ENCODE measurements at places on chromosomes 11 and 22.
A peak's percentile ranks its signal among the peaks of the same experiment; 100 is the strongest.

- DNase-seq = no peak
These were observed 37.0 kb downstream of the KREMEN1 start for GRCh38 chr22:29109822-29110221.

- DNase-seq = no peak
These were observed 22.7 kb downstream of the NCAM1 start for GRCh38 chr11:112983887-112984286.

GRCh38 chr11:72723508-72723907, 28.7 kb downstream of the ARAP1 start:
- no peak for DNase-seq

DNA sequence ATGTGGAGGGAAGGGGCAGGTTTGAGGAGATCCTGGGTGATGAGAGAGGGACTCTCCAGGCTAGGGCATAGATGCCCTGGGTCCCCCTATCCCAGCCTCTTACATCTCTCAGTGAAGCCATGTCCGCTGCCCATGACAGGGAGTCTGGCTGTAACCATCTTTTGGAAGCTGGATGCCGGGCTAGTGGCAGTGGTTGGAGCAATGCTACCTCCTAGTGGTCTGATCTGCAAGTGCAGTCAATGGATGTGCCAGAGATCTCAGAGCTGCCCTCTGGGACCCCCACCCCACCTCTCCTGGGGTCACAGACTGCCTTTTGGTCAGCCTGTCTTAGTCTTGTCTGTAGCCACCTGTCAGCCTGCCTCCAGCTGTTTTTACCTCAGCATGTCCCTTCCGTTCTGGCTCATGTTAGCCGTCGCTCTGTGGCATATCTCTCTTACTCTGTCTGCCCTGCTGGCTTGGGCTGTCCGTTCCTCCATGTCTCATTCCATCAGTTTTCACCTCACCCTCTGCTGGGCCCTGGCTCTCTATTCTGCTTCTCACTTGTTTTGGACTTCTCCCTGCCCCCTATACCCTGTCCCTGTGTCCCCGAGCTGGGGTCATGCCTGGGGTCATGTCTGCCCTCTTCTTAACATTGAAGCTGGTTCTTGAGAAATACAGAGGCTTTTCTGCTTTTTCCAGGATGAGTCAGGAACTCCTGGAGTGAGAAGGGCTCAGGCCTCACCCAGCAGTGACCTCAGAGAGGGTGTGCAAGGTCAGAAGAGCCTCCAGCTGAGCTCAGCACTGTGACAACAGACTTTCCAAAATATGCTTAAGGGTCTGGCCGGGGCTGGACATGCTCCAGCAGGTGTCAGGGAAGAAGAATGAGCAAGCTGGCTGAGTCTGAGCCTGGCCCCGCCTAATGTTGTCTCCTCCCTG, 52.0 kb upstream of the THY1 start:
- DNase-seq = no peak

DNA sequence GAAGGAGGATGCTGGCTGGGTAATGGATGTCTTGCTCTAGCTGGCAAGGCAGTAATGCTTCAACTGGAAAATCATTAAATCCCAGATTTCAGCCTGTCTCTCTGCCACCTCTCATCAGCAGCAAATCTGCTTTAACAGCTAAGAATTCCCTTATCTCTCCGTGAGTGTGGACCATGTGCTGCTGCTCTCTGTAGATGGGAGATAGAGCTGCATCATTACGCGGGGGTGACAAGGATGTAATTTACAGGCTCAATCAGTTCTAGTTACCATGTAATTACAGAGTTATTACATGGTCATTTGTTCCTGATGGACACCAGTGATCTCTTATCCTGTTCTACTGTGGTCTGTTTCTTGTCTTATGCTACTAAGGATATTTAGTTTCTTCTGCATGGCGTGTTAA, 665.4 kb downstream of the NTM start:
- no peak for DNase-seq

- DNase-seq = no peak
These were observed 129.9 kb upstream of the TTC12 start for GRCh38 chr11:113184498-113184897.

DNA sequence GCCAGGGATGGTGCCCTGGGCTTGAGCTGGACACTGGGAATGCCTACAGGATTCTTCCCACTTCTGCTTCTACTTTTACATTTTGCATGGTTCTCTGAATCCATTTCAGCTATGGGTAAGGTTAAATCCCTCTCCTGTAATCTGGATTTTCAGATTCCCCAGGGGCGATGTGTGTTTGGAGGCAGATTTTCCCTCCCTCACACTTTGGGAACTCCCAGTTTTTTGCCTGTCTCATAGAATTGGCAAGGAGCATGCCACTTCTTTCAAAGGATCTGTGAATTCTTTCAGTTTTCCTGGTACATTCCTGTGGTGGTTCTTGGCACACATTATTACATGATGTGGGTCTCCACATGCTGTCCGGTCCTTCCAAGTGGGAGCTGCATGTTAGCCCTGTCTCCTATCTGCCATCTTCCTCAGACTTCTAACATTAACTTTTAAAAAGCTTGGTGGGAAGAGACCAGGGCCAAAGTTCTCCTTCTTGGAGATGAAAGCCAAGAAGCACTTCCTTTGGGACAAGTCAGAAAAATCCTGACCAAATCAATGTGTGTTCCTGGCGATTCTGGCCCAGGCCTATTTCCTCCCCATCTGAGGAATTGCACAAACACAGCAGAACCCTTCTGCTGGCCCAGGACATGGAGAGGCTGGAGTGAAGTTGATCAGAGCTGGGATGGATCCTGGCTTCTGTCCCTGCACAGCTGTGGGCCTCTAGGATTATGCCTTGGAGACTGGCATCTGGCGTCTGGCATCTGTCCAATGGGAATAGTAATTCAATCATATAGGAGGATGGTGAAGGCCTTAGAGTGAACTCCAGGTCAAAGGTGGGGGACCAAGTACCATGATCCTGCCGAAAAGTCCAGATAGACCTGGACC, 5.4 kb upstream of the APOL2 start:
- DNase-seq = no peak

DNA sequence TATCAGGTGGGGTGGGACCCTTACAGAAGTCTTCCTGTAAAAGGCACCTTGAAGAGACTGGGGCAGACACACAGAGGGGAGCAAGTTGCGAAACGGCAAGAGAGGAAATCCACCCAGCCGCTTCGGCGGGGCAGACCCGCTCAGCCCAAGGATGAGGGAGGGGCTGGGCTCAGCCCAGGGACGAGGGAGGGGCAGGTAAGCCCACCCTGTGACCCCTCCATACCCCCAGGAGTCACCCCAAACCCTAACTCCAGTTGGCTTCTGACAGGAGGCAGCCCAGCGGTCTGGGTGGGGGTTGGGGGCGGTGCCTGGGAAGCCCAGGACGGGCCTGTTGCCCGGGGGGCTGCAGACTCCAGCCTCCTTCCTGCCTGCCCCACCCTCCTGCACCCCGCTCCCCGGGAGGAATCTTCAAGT, 965 bp downstream of the OSBPL5 start:
- DNase-seq = peak; percentile 7

GRCh38 chr11:66022401-66023185, 3.7 kb downstream of the CATSPER1 start:
- peak; percentile 94 for DNase-seq

DNA sequence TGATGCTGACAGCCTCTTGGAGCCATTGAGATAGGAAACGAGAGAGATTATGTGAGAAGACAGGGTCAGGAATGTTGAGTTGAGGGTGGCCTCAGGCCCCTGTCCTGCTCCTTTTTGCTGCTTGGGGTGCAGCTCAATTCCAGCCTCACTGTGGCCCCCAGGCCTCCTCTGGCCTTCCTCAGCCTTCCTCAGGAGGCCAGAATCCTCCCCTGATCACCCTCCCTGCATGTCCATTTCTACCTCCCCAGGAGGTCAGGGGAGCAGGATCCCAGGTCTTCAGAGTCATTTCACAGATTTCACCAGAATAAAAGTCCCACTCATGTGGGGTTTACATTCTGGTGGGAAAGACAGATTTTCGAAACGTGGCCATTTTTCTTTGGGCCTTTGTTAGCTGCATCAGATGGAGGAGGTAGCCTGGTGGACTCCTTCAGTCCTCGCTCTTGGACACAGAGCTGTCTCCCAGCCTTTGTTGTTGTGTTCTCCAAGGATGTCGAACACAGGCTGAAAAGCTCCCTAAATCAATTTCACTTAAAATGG, 2.2 kb upstream of the KCNQ1OT1 start:
- no peak for DNase-seq

DNA sequence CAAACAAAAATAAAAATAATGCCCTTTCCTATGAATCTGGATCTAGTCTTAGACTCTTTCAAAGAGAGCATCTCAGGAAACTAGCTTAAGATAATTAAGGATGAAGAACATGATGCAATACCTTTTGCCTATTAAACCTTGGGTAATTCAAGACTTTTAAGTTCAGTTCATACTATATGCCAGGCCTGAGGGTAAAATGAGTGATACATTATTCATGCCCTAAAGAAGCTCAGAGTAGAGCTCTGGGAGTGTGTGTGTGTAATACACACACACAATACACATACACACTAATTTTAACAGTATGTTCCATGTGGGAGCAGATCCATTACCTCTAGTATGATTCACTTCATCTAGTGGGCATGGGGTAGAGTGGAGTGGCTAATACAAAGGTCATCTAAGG, 651.4 kb upstream of the CHORDC1 start:
- no peak for DNase-seq

- DNase-seq = peak; percentile 49
These were observed 71.9 kb upstream of the GRAMD1B start for GRCh38 chr11:123357990-123358827.

DNA sequence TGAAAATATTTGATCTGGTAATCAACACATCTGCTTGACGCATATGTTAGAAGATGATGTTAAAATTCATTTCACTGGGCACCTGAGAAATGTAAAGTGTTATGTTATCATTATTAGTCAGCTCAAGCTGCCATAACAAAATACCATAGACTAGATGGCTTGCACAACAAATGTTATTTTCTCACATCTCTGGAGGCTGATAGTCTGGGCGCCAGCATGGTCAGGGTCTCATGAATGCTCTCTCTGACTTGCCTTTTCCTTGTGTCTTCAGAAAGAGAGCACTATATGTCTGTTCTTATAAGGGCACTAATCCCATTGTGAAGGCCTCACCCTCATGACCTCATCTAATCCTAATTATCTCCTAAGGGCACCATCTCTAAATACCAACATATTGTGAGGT, 435.3 kb downstream of the NELL1 start:
- no peak for DNase-seq

GRCh38 chr22:38675833-38676232, 5.9 kb upstream of the TOMM22 start:
- no peak for DNase-seq

GRCh38 chr11:29395555-29396072, 621.2 kb downstream of the KCNA4 start:
- no peak for DNase-seq

- no peak for DNase-seq
These were observed 24.2 kb downstream of the EIF3F start for GRCh38 chr11:8011371-8011770.

DNA sequence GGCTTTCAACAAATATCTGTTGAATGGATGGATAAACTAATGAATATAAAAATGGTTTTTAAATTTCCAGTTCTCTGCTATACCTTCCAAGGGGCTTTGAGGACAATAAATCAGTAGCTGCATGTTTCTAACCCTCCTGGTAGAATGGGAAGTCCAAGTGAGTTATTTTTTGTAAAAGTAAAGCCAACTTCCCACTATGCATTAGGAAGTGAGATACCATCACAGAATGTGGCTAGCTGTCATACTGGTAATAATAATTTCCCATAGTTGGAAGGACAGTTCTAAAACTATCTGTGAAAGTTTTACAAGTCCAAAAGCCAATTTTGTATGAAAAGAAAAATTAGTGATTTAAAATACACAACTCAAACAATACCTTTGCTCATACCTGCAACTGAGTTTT, 50.0 kb downstream of the TMEM123 start:
- DNase-seq = no peak

- DNase-seq = no peak
These were observed 8.7 kb downstream of the CCDC83 start for GRCh38 chr11:85863855-85864254.

GRCh38 chr22:29012101-29012433, 49.6 kb downstream of the C22orf31 start:
- no peak for DNase-seq

DNA sequence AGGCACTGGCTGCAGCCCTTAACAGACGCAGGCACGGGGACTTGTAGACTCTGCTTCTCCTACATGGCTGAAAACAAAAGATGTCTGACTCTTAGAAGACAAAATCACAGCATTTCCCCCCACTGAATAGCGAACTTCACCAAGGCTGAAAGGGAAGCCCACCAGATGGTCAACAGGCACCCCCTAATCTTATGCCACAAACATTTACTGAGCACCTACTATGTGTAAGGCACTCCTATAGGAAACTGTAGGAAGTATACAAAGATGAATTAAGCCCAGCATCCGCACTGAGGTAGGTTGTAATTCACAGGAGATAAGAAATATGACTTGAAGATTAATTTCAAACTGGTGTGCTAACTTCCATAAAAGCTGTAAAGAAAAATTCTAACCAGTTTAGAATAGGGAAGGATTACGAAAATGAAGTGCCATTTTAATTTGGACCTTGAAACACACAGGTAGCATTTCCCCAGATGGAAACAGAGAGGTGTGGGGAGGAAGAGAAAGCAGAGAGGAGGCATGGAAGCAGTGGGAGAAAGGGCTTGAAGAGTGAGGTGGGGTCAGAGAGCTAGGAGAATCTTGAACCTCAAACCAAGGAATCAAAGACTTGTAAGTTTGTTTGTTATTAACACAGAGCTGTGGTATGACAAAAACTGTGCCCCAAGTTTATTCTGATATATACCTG, 38.1 kb downstream of the NUMA1 start:
- no peak for DNase-seq

- DNase-seq = peak; percentile 89
These were observed at the start of gene DENND5A for GRCh38 chr11:9265211-9266131. TSS of gene DENND5A (minus strand) at chr11:9265350. CDS start at chr11:9265069, 281 bp downstream.

DNA sequence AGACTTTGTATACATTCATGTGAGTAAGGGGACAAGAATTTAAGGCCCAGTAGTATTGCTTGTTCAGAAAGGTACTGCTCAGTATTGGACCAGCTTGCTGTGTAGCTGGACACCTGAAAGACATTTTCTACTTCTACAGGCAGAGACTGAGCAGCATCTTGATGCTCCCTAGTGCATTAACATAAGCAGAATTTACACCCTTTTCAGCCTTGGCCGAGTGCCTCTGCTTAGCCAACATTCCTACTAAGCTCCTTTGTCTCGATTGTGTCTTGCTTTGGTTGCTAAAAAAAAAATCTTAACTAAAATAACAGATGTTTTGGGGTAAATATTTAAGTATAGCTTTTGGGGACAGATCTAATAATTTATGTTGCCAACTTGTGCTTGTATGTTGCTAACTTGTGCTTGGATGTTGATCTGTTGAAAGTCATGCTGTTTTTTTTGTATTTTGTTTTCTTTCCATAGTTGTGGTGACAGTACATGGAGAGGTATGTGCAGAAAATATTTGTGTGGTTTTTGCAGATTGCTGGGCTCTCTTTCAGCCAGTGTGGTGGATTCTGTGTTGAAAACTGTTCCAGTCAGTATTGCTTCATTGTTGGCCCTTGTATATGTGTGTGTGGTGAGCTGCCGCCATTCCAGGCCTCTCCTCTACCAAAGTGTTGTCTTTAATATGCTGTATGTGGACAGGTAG, 3.7 kb downstream of the PTS start:
- DNase-seq = no peak

All from GM12891 (cell line).